ENCODE measurements at places on chromosomes 1 and 21. TPM values are rescaled to one million over a fixed set of nuclear protein-coding genes. Genes with fewer than 3 reads are reported as not detected.

TP73 gene
- 4.8 TPM for total RNA-seq

DNA sequence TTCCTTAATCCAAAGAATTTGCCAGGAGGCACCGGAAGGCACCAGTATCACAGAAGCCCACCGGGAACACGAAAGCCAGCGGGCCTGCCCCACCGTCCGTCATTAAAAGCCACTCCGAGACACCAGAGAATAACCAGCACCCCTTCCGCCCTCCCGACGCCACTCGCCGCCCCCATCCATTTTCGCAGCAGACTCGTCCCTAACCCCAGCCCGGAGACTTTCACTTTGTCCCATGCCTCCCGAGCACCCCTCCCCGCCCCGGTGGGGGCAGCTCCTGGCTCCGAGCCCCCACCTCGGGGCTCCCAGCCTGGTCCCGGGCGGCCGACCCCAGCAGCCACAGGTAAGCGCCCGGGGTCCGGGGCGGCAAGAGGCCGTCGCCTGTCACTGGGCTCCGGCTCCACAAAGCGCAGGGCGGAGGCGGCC lies 105.4 kb downstream of the SLC45A1 start:
- no peak for DNase-seq
- H3K36me3 ChIP-seq = peaks cover 16% of the 10 kb centered on the region
- H3K27me3 ChIP-seq = no peaks in the 10 kb centered on the region
- H3K4me3 ChIP-seq = peak overlapping the region; percentile 90

DNA sequence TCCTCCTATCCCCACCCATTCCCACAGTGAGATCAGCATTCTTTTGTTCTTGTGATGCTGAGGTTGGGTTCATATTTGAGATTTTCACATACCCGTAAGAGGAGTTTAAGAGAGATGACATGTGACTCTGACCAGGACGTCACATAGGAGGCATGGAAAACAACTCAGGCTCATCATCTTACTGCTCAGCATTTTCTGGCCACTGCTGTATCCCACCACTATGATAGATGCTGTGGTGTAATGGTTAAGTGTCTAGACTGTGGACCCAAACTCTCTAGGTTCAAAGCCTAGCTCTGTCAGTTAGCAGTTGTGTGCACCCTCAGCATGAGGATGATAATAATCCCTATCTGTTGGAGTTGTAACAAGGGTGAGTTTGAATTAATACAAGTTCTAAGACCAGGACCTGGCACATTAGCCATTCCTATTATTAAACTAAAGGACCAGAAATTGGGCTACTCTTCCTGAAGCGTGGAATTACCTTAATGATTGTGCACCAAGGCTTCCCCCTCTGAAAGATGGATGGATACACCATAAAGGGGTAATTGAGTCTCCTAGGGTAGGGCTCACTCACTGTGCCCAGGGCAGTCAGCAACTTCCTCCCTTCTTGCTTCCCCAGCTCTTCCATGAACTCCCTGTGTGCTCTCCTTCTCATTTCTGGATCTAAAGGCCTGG lies 40.9 kb downstream of the LGR6 start:
- no peak for DNase-seq
- no peaks in the 10 kb centered on the region for H3K27me3 ChIP-seq
- no peak overlapping the region for H3K4me3 ChIP-seq
- H3K36me3 ChIP-seq = no peaks in the 10 kb centered on the region
- no peaks in the 10 kb centered on the region for H3K4me1 ChIP-seq

- no peaks in the 10 kb centered on the region for H3K27me3 ChIP-seq
- H3K27ac ChIP-seq = no peak overlapping the region
- no peaks in the 10 kb centered on the region for H3K36me3 ChIP-seq
- no peaks in the 10 kb centered on the region for H3K4me1 ChIP-seq
These were observed 32.0 kb downstream of the ACTN2 start for GRCh38 chr1:236718328-236718727.

CAMK2N1 gene
- 38.1 TPM for total RNA-seq

GPR3 gene
- 1.1 TPM for total RNA-seq

DNA sequence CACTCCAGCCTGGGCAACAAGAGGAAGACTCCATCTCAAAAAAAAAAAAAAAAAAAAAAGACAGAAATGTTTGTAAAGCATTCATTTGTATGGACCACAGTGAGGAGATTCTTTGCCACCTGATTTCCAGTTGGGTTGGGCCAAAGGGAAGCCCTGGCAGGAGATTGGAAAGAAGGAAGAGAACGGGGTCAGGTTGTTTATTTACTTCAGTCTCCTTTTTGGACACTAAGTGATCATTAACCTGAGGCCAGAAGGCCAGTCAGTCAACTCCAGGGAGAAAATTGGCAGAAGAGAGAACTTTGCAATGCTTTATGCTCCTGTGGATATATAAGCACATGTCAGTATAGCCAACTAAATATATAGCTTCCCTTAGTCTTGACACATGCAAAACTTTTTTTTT lies 85.9 kb downstream of the NTMT2 start:
- H3K4me1 ChIP-seq = no peaks in the 10 kb centered on the region
- no peaks in the 10 kb centered on the region for H3K27me3 ChIP-seq
- H3K27ac ChIP-seq = no peak overlapping the region
- H3K36me3 ChIP-seq = no peaks in the 10 kb centered on the region

CEPT1 gene
- total RNA-seq = 71.7 TPM

All from upper lobe of left lung (tissue), 6 donors.